HT-29 (cell line): ENCODE measurements at places on chromosomes 3 and 15. TPM values are rescaled to one million over a fixed set of nuclear protein-coding genes. Genes with fewer than 3 reads are reported as not detected.

CPNE9 gene
- 0.36 TPM in 1 of 2 replicates, not detected in the other for total RNA-seq

CDCP1 gene
- total RNA-seq = 13.6 and 15.6 TPM in 2 replicates

- DNase-seq = no peak
Observed at GRCh38 chr15:88401996-88402656, 65.1 kb downstream of the MRPL46 start.

EEF1AKMT4 gene
- 17.7 and 19.4 TPM in 2 replicates for total RNA-seq
